ENCODE measurements at places on chromosomes 13 and 19. TPM values are rescaled to one million over a fixed set of nuclear protein-coding genes. Genes with fewer than 3 reads are reported as not detected.

C19orf85 gene
- not detected for total RNA-seq

IGSF23 gene
- total RNA-seq: not detected

NUDT15 gene
- total RNA-seq: 11.4 TPM

ZNF507 gene
- 48.2 TPM for total RNA-seq

ZNF229 gene
- 17.2 TPM for total RNA-seq

PROZ gene
- total RNA-seq: not detected

ZNF791 gene
- 47.4 TPM for total RNA-seq

SLC17A7 gene
- total RNA-seq: 78.0 TPM

TMEM38A gene
- 18.6 TPM for total RNA-seq

ISYNA1 gene
- 75.6 TPM for total RNA-seq

GFY gene
- total RNA-seq: not detected

SYCN gene
- total RNA-seq: not detected

CD33 gene
- 1.7 TPM for total RNA-seq

ARGLU1 gene
- total RNA-seq: 194 TPM

ZNF682 gene
- 10.9 TPM for total RNA-seq

GJA3 gene
- total RNA-seq: 28.9 TPM

FFAR3 gene
- 0.44 TPM for total RNA-seq

SYNGR4 gene
- total RNA-seq: not detected

ZDHHC20 gene
- total RNA-seq: 78.8 TPM

LIN37 gene
- 11.6 TPM for total RNA-seq

APOC4 gene
- not detected for total RNA-seq

PABPC3 gene
- total RNA-seq: 0.16 TPM

ATP4A gene
- total RNA-seq: not detected

RAX2 gene
- total RNA-seq: 136 TPM

UBE2L5 gene
- not detected for total RNA-seq

CBY2 gene
- total RNA-seq: not detected

PTPRH gene
- total RNA-seq: 6.1 TPM

ZNF575 gene
- total RNA-seq: 1.0 TPM

LYPD3 gene
- 2.9 TPM for total RNA-seq

ZNF787 gene
- 14.5 TPM for total RNA-seq

ZNF443 gene
- 16.2 TPM for total RNA-seq

Data from camera-type eye (tissue), 1 donor.